ENCODE measurements at places on chromosomes 7 and 10.

DNA sequence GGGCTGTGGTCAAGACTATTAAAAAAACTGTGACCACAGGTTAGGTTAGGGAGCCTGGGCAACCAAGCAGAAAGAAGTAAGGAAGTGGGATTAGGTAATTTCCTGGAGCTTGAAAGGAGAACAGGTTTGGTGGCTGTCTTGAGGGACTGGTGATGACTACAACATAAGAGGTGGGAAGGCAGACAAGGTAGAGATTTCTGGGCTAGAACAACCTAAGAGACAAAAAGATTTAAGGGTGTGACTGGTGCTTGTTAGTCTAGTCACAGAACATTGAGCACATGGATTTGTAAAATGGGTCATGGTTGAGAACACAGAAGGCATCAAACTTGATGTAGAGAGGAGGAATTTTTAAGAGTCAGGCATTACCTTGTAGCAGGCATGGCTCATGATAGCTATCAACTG, 123.7 kb upstream of the ASAH2 start:
- no peak for DNase-seq

GRCh38 chr7:81430761-81431160, 339.1 kb downstream of the HGF start:
- no peak for DNase-seq

- DNase-seq: no peak
Measured at GRCh38 chr10:127600479-127600878, 51.4 kb downstream of the NPS start.

GRCh38 chr7:117767951-117768350, 105.3 kb downstream of the CTTNBP2 start:
- no peak for DNase-seq

DNA sequence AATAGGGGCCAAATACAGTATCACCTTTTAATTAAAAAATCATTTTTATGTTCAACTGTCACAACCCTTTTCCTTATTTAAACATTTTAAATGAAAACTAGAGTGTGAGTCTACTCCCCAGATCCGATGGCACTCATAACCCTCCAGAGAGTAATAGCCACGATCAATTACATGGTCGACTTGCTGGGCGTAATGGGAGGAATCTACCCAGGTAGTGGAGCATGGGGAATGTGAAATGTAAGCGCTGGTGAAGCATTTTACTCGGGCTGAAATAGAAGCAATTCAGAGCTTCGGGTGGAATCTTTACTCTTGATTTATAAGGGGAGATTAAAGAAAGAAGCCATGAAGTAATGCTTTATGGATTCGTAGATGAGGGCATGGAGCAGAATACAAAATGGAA, 321.9 kb downstream of the ACTR3B start:
- no peak for DNase-seq

DNA sequence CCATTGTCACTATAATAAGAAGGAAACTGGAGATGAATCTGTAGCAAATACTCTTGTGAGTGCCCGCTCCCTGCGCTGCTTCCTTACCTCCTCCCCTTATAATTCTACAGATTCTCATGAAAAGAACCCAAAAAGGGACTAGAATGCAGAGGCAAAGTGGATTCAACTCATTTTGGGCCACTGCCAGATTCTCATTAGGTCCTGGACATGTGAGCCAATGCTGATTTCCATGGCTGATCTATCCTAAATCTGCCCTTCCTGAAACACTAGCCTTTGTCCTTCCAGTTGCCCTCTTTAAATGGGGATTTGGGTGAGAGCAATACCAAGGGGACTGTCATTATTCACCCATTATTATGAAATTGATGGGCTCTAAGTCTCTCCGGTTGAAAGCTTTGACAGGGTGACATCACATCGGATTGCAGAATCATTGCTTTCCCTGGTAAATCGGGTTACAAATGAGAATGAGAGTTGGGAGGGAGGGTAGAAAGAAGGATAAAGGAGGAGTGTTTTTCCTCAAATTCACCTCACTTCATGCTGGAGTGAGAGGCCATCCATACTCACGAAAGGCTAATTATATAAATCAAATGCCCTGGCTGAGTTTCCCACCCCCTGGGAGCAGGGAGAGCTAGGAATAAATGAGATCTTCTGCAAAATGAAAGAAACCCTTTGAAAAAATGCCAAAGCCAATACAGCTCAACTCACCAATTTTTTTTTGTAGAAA, 37.5 kb downstream of the PTN start:
- peak; percentile 71 for DNase-seq

DNA sequence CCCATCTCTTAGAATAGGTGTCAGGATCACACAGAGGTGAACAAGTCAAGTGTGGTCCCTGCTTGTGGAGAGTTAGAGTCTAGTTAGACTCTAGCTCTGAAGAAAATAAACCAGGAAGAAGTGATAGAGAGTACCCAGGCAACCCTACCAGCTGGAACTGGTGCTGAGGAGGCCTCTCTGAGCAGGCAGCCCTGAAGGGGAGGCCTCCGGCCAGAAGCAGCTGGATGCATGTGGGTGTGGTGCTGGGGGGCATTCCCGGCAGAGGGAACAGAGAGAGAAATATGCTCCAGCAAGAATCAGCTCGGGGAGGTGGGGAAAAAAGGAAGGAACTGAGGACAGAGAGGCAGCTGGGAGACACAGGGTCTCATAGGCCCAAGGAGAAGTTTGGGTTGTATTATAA, 68.6 kb downstream of the APBB1IP start:
- no peak for DNase-seq

GRCh38 chr7:100444311-100445278, 8.3 kb upstream of the PPP1R35 start:
- DNase-seq: no peak

- DNase-seq: peak; percentile 5
Measured at GRCh38 chr10:21020545-21020944, 123.4 kb upstream of the NEBL start.

- DNase-seq: no peak
Measured at GRCh38 chr7:33726582-33726981, 178.8 kb upstream of the BMPER start.

DNA sequence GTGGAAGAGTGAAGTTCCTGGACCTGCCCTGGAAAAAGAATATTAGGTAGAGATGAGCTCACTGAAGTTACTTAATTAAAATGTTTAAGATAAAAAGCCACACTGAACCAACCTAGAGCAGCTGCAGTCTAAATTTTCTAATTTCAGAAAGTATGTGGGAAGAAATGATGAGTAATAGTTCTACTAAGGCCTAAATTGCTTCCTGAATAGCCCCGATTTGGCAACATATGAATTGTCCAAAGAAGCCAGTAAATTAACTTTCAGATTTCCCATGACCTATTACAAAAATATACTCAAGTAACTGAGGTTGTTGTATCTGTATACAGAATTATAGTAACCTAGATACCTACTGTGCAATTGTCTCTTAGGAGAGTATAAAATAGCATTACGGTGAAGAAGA, 312.6 kb downstream of the IPMK start:
- no peak for DNase-seq

GRCh38 chr10:49138361-49138891, 4.6 kb upstream of the FAM170B start:
- DNase-seq: no peak

DNA sequence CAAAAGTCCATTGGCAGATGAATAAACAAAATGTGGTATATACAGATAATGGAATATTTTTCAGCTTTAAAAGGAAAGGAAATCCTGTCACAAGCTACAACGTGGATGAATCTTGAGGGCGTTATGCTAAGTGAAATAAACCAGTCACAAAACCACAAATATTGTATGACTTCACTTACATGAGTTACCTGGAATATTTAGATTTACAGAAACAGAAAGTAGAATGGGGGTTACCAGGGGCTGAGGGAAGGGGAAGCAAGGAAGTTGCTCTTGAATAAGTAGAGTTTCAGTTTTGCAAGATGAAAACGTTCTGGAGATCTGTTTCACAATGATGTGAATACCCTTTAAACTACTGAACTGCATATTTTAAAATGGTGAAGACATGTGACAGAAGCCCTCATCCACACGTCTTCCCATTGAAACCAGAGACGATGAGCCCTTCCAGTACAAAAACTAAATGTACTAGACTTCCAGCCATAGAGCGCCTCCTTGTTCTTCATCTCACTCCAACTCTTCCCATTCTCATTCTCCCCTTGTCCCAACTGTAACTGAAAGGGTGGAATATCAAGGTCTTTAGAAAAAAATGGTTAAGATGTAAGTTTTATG, 62.4 kb downstream of the MICU1 start:
- no peak for DNase-seq

DNA sequence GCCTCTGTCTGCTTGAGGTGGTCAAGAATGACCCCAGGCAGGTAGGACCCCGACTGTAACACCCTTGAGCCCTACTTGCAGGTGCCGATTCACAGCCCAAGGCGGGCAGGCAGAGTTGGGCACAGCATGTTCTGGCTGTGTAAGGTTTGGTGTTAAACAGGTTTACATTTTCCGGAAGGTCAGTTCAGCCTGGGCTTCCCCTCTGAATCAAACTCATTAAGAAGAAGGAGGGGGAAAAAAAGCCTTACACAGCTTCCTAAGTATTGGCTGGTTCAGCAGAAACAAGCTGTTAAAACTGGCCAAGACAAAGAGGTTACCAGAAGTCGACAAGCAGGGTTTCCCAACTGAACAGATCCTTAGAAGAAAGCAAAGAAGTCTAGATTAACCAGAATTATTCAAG, 132.7 kb downstream of the PRPF18 start:
- no peak for DNase-seq

DNA sequence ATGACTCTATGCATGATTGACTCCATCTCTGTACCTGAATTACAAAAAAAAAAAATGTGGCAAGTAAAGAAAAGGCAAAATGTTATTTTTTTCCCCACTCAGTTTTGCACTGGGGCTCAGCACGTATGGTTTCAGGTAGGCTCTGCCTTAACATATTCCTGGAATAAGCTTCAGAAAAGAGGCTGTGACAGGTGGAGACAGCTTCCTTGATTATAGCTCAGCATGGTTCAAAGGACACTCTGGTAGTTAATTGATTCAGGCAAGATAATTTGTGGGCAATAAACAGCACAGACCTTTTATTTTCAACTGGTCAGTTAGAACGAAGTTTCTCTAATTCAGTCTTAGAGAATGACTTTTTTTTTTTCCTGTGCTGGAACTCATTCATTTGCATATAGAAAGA, 347.3 kb downstream of the GALNT17 start:
- no peak for DNase-seq

DNA sequence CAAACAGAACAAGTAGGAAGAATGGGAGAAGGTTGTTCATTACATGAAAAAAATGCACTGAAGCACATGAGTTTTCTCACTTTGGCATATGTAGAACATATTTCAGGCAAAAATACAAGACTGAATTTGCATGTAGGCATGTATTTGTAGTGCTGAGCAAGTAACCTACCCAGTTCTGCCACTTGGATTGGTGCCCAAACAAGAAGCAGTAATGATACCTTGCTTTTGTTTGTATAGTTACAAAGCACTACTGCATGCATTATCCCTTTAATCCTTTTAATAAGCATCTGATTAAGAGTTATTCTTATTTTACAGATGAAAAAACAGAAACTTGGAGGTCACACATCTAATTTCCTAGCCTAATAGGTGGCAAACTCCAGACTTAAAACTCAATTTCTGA, 23.1 kb upstream of the CTTNBP2 start:
- no peak for DNase-seq

DNA sequence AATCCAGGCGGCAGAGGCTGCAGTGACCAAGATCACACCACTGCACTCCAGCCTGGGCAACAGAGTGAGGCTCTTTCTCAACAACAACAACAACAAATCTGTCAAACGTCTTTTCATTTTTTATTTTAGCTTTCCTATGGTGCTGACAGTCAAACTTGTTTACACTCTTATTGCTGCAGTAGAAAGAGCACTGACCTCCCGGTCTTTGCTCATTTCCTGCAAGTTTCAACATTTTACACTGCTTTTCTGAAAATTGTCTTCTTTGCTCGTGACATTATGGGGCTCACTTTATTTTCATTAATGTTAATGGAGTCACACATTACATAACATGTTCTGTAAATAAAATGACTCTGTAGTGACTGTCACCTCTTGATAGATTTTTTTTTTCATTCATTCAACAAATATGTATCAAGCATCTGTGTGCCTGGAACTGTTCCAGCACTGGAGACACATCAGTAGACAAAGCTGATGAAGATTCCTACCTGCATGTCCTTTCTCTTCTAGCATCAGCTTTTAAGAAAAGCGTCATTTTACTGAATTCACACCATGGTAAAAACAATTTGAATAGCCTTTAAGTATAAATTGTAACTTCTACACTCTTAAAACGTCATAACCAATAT, 277.3 kb downstream of the CELF2 start:
- DNase-seq: no peak

- DNase-seq: no peak
Measured at GRCh38 chr7:158228986-158229385, 358.6 kb downstream of the PTPRN2 start.

GRCh38 chr7:112573302-112574039, 92.7 kb downstream of the LSMEM1 start:
- DNase-seq: no peak

GRCh38 chr10:105658696-105659095, 1017.6 kb downstream of the SORCS3 start:
- DNase-seq: no peak

DNA sequence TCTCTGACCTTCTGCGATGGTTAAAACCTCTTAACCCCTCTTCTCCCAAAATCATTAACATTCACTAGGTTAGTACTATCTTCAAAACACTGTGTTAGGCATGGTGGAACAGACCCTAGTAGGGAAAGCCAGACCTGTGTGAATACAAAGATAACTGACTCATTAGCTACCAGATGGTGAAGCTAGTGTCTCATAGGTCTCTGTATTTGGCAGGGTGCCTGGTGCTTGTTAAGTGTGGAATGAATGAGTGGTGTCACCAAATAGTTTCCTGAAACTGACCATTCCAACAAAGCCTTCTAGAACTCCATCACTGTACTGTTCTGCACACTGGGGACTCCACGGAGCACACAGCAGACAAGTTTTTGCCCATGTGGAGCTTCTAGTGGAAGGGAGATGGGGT, 27.7 kb upstream of the TM9SF3 start:
- DNase-seq: peak; percentile 81

DNA sequence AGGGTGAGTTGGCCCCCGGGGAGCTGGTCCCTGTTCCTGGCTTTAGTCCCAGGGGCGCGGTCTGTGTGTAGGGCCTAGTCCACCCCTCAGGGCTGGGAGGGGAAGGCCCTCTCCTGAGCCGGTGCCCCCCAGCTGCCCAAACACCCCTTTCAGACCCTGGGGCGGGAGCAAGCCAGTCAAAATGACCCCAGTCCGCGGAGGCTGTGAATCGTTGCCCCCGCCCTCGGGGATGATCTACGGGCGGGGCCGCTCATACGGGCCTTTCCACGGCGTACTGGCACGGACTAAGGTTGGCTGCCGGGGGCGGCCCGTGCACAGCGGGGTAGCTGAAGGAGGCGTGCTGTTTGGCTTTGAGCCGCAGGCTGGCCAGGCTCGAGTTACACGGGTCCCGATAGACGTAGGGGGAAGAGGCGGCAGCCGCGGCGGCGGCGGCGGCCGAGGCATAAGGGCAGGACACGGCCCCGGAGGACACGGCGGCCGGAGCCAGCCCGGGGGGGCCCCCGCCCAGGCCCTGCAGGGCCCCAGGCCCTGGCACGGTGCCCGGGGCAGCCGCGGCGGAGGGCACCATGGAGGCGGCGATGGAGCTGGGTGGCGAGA, 4.3 kb downstream of the ELOVL3 start:
- peak; percentile 48 for DNase-seq

- no peak for DNase-seq
Measured at GRCh38 chr7:47149208-47149839, 432.6 kb downstream of the TNS3 start.

GRCh38 chr7:144037414-144038035, 11.2 kb upstream of the OR2A5 start:
- no peak for DNase-seq
